ENCODE measurements at places on chromosomes 7 and 10. TPM values are rescaled to one million over a fixed set of nuclear protein-coding genes. Genes with fewer than 3 reads are reported as not detected.

DNA sequence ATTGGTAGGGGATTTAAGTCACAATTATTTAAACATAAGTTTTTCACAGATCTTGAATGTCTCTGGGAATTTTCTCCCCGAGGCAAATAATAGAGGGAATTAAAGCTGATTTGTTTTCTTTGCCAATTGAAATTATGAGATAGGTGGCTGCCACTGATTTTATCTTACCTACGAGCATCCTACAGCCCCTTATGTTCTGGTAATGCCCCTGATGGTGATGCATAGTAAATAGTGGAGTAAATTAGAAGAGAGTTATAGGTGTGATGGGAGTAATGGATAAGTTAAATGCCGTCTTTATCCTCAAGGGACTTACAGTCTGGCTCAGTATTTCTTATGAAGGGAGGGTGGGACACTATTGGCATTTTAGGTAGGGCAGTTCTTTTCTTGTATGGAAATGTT, 58.1 kb downstream of the HDAC9 start:
- no peak for DNase-seq

DNA sequence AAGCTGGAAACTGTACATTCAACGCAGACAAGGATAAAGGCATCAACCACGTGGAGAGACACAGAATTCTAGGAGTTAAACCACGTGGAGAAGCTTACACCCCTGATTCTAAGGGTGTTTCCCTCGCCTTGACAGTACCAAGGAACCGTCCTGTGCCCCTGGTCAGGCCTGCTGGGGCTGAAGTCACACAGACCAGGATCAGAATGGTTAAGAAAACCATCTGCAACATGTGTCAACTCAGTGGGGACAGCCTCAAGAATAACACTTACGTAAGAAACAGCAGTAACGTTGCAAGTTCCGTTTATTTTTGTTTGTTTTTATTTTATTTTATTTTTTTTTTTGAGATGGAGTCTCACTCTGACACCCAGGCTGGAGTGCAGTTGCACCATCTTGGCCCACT, 55.6 kb downstream of the CHST15 start:
- DNase-seq: no peak

- DNase-seq: no peak
These were observed 18.5 kb upstream of the TRIM56 start for GRCh38 chr7:101066833-101067177.

GRCh38 chr10:73096041-73096448, 621 bp downstream of the P4HA1 start:
- peak; percentile 86 for DNase-seq

DNA sequence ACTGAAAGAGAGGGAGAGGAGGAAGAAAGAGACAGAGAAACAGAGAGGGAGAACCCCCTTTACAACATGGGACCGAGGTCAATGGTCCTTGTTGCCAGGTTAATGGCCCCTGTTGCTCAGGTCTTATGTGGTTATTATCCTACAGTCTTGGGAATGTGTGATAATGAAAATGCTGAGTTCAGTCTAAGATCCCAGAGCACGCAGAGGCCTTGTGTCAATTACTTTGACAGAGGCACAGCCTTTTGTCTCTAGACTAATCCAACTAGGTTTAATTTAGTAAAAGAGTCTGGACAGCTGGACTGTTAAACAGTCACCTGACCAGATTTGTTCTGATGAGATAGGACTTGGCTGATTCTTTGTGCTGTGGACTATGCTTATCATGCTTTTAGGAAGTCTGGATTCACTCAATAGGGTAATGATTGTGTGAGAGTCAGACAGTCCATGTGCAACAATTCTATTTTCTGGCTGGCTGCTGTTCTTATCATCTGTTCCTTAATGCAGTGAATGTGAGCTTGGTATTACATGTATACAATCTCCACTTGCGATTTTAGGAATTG, 157.4 kb upstream of the MAGI2 start:
- DNase-seq: no peak

DNA sequence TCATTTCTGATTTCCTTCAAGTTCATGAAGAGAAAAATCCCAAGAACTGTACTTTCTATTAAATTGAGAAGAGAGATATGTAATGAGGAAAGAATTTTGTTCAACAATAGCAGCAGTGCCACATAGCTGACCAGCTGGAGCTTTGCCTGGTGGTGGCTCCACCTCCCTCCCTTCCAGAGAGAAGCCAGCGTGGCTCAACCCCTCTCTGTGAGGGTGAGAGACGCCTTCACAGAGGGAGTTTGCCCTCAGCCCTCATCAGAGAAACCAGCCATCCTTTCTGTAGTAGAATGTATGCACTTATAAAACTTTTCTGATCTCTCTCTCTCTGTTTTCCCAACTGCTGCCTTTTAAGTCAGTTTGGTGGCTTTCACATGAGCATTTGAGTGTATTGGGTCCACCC, 20.5 kb upstream of the COL1A2 start:
- DNase-seq: no peak

RPEL1 gene
- total RNA-seq: not detected

KLF14 gene
- total RNA-seq: not detected
